ENCODE measurements at places on chromosomes 11 and 22. TPM values are rescaled to one million over a fixed set of nuclear protein-coding genes. Genes with fewer than 3 reads are reported as not detected.

- no peak for DNase-seq
Measured at GRCh38 chr11:102234779-102235439, 82.4 kb upstream of the BIRC3 start.

DNA sequence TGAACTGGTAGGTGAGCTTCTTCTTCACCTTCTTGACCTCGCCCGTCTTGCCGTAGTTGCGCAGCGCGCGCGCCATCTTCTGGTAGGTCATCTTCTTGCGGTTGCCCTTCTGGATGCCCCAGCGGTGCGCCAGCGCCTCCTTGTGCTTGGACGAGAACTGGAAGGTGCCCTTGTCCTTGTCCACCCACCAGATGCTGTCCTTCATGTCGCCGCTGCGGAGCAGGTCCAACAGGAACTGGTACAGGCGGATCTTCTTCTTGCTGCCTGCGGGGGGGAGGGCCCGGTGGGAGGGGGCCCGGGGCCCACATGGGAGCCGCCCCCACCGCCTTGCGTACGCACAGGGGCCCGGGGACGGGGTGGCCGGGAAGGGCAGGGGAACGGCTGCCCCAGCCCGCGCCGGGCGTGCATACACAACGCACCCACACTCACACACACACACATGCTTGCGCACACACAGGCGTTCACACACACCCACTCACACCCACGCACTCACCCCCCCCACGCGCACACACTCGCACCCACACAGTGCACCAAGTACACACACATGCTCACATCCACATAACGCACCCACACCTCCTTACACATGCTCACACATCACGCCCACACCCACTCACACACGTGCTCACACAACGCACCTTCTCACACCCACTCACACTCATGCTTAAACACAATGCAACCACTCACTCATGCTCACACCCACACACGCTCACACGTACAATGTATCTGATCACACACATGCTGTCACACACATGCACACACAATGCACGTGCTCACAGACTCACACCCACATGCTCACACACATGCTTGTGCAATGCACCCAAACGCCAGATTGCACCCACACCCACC lies 3.0 kb upstream of the MYBPC3 start:
- DNase-seq: peak; percentile 96

Gene OPCML
- total RNA-seq: 1.1 TPM

Gene MAPK8IP2
- 1.1 TPM for total RNA-seq
